ENCODE measurements at places on chromosomes 2 and 18.

DNA sequence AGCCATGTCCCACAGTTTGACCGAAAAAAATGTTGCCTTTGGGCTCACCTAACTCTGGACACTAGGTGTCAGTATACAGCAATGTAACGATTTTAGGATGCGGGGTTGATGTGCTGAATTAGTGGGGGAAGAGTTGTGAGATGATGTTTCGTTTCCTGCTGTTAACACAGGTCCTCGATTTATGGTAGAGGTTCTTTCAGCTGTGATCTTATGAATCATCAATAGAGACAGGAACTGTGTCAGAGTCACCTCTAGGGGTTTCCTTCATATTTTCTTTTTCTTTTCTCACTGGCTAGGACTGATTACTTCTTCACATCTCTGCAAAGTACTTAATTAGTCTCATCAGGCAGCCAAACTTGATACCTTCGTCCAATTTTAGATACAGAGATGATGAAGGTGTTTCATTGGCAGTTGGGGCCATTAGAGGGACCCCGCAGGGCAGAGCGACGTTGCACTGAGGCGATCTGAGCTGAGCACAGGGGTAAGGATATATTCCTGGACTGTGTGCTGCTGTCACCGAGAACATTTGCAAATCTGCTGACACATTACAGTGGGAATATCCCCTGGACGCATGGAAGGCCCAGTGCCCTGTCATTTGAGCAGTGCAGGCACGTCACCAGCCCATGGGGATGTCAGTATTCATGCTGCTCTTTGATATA is 10.2 kb upstream of the MMADHC start:
- no peak for DNase-seq

- no peak for DNase-seq
These were observed 136.6 kb upstream of the RMP24 start for GRCh38 chr18:35835833-35836232.

DNA sequence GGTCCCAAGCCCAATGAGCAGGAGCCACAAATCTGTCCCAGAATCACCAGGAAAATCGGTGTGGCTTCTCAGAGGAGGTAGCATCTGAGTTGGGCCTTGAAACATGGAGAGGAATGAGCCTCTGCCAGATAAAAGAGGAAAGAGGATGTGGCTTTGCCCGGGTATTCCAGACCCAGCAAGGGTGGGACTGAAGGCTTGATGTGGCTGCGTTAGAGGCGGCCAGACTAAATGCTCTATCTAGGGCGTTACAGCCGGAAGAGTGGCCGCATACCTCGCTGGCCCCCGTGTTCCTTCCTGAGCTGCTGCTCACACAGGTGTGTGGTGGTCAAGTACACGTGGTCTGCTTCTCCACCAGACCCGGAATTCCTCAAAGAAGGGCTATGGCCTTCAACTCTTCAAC is 33.9 kb upstream of the POMC start:
- no peak for DNase-seq

GRCh38 chr2:224749136-224749535 is 33.0 kb upstream of the CCDC195 start:
- DNase-seq, result no peak

DNA sequence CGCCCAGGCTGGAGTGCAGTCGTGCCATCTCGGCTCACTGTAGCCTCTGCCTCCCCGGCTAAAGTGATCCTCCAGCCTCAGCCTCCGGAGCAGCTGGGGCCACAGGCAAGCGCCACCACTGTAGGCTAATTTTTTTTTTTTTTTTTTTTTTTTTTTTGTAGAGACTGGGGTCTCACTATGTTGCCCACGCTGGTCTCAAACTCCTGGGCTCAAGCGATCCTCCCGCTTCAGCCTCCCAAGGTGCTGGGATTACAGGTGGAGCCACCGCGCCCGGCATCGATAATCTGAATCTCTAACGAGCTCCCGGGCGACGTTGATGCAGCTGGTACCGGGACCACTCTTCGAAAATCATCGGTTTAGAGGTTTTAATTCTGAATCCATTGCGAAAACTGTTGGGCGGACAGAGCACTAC is 520 bp upstream of the CYP20A1 start:
- DNase-seq, result no peak

DNA sequence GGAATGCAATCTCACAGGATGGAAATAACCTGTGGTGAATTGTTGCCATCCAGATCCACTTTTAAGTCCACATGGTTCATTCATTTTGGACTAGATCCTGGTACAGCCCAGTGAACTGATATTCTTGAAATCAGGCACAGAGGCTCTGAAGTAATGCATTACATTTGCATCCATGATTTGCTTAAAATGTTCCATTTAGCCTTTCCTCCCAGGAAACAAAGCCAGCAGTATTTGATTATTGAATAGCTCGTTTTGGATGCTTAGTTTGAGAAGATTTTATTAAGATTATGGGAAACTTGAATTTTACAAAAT is 995.8 kb upstream of the CDH2 start:
- DNase-seq, result no peak

GRCh38 chr18:63836456-63836855 is 51.0 kb upstream of the SERPINB2 start:
- DNase-seq, result no peak

- DNase-seq, result no peak
These were observed 142.3 kb downstream of the ABCA12 start for GRCh38 chr2:214995926-214996670.

- DNase-seq, result no peak
These were observed 20.2 kb downstream of the EPHA4 start for GRCh38 chr2:221551864-221552263.

DNA sequence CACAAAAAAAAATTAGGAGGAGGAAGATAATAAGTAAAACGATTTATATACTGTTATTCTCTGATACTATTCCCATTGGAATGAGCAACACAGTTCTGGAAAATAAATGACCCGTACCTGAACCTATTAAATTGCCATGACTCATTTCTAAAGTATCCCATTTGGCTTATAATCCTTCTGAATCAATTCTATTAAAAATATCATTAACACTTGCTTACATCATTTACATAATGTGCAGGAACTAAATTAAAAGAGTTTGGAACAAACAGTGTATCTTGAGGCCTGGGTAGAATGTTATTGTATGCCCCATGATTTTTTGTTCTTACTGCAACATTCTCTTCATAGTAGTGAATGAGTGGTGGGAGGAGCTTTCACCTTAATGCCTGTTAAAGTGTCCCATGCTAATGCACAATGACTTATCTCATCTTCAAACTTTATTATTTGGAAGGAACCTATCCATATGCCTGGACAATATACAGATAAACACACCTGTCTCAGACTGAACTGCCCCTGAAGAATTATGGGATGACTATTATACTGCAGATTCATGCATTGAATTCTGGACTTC is 549.9 kb upstream of the ACVR2A start:
- DNase-seq, result no peak

- no peak for DNase-seq
These were observed 178.1 kb downstream of the MGAT5 start for GRCh38 chr2:134431838-134432434.

DNA sequence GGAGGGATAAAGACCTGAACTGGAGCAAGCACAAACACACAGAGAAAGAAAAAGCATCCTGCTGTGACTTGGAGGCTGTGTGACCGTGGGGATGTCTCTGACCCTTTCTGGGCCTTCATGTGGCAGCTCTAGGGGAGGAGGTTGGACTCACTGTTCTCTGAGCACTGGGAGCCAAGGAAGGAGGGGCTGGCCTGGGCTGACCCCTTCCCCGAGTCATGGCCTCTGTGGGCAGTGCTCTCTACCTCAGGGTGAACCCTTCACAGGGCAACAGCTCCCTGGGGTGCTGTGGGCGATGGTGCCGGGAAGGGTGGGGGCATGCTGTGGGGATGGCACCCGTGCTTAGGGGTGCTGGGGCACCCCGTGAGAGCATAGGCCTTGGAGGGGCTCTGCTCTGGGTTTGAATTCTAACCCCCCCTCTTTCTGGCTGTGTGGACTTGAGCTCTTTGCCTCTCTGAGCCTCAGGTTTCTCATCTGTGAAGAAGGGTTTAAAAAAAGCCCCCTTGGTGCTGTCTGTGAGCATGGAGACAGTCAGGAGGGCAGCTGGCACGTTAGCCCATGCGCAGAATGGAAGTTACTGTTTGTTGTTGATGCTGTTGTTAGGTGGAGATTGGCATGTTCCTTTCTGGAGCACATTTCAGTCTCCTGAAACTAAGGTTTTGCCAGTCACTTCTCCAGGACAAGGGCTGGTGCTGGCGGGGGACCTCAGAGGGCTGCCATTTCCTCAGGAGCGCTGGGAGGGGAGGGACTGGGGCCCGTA is 700 bp downstream of the TOGARAM2 start:
- no peak for DNase-seq

DNA sequence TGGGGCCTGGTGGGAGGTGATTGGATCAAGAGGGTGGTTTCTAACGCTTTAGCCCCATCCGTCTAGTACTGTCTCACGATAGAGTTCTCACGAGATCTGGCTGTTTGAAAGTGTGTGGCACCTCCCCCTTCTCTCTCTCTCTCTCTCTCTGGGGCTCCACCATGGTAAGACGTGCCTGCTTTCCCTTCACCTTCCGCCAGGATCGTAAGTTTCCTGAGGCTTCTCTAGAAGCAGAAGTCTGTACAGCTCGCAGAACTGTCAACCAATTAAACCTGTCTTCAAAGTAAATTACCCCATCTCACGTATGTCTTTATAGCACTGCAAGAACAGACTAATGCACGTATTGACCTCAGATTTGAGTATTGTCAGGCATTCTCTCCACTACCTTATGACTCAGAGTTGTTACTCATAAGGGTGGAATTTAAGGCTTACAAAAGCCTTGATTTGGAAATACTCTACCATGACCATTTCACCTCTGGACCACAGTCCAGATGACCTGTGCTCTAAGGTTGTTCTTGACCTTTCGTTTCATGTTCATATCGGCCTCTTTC is 99.5 kb upstream of the AGAP1 start:
- DNase-seq, result no peak

DNA sequence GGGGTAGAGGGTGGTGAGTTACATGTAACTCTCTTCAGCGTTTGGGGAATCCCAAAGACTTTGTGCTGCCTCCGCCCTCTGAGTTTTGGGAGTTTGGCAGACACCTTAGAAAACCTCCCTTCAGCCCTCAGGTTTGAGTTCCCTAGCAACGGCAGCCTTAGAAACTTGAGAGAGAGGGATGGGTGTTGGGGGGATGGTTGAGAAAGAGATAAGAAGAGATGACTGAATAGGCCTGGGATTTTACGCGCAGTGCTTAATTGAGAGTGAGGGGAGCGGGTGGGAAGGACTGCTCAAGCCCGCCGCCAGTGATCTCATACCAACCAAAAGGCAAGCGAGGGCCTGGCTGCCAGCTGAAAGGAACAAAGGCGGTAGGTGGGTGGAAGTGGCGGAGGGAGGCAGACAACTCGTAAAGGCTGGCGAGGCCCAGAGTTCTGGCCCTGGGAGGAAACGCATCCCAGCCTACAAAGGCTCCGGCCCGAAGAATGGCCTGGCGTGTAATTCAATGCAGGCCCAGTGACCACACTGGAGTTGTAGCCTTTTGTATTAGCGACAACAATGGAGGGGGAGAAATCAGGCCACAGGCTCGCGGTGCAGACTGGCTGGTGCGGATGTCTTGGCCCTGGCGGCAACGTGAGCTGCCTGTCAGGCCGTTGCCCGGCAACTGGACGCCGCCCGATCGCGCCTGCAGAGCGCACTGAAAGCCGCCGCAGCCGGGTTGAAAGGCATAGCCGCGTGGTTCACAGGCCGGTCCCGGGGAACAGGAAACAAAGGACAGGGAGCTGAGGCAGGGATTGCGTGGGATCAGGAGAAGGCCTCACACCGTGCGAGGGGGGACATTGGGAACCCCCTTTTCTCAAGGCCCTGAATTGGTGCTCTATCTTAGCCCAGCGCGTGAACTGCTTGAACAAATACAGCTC is 39.9 kb upstream of the DARS1 start:
- DNase-seq, result no peak

DNA sequence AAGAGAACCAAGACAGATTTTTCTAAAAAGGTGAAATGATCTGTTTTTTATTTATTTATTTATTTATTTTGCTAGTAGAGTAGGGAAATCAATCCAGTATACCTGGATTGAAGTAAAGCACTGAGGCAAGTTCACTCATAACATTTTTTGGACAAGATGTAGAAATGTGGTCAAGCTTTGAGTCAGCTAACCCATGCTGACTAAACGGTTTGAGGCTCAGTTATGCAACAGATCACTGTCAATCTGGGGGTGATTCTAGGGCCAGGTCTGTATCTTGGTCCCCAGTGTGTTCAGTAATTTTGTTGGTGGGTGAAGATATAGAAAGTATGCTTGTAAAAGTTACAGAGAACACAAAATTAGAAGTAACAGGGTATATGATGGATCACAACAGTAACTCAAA is 60.2 kb downstream of the RMDN2 start:
- no peak for DNase-seq

- DNase-seq, result no peak
These were observed 818.7 kb downstream of the BCL11A start for GRCh38 chr2:59734743-59735142.

- peak; percentile 61 for DNase-seq
These were observed 94.4 kb upstream of the TGFA start for GRCh38 chr2:70647873-70648481.

DNA sequence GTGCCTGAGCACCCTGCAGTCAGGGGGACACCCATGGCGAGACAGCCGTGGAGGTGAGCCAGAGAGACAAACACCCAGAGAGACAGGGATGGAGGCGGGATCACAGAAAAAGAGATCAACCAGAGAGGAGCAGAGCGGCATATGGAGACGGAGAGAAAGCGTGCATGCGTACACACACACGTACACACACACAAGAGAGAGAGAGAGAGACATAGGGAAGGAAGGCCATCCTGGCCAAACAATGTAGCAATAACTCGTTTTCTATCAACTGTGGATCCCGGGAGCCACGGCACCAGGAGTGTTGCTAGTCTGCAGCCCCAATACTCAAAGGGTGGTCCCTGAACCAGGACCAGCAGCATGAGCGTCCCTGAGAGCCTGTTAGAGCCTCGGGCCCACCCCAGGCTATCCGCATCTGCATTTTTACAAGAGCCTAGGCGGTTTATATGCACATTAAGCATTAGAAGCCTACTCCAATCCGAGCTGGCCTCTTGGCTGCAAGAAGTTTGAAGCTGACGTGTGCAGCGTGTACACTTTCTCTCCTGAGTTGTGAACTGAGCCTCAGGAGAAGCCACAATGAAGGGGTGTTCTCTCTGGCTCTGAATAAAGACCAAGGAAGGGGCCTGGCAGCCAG is 50.1 kb upstream of the MYCN start:
- no peak for DNase-seq

DNA sequence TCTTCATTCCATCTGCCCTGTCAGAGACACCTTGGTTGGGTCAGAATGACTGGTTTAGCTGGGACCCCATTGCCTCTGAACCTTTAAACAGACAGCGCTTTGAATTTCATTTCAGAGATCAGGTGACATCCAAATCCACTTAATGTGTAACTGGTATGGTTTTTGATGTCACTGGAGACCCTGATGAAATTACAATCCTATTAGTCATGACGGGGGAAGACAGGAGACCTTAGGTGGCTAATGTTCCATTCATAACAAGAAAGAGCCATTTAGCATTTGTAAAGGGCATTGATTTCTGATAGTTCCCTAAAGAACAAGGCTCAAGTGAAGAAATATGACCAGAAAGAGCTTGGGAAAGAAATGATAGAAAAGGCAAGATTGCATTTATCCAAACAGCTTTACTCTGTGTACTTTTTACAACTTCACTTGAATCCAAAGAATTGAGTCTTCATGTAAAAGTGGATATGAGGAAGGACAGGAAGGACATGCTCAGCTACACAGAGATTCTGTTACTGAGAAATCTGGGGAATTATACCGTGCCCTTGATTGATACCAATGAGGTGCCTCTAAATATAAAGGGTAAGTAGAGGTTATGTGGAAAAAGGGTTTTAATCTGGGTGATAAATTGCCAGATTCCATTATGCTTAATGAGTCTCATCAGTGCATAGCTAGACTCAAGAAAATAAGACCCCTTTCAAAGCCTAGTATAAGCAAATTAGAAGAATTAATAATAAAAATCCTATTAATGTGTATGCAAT is 198.2 kb downstream of the NCKAP5 start:
- no peak for DNase-seq

GRCh38 chr2:156562124-156562523 is 125.9 kb downstream of the GPD2 start:
- no peak for DNase-seq
